ENCODE measurements at places on chromosomes 5 and 9.

DNA sequence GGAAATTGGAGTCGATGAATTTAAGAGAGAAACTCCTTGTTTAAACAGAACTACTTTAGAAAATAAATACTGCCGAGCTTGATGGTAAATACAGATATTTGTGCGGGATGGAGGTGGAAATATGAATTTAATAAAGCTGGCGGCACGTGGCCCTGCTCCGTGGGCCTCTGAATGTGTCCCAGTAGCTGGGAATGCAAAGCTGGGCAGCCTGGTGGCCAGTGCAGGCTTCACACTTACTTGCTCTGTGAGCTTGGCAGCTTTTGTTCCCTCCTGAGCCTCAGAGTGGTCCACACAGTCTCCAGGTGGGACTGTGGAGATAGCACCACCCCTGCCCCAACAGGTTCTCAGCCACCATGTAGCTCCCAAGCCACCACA lies 45.9 kb downstream of the BARX1 start:
- no peak for DNase-seq

DNA sequence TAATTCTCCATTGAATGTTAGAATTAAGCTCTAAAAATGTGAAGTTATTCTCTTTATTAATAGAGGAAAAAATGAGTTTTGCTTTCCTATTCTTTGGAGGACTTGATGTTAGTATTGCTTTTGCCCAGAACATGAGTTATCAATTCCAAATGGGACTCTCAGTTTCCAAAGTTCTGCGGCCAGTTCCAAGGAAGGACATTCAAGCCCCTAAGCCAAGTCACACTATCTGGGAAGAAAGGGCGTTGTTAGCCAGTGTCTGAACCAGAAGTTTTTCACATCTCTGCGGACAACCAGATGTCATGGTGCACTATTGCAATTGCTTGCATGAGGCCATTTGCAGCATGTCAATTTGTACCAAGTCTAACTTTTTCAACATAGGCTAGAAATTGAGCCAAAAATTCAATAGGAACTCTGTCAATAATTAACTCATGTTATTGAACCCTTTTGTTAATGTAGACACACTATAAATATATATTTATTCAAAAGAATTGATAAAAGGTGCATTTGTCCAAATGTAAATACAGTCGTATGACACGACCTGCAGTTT lies 183.3 kb upstream of the PIK3R1 start:
- DNase-seq, result no peak

DNA sequence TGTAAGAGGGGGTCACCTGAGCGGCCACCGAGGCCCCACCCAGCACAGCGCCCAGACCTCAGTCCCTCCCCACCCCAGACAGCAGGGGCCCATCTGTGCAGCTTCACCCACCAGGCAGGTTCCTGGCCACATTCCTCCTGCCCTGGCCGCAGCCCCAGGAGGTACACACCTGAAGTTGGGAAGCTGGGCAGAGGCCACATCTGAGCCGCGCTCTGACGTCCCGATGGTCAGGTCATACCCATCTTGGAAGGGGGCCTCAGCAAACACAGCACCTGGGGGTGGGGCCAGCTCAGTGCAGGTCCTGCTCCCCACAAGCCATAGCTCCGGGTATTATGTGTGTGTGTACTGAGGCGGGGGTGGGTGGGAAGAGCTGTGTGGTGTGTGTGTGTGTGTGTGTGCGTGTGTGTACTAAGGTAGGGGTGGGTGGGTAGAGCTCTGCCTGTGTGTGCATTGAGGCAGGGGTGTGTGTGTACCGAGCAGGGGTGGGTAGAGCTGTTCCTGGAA lies 5.6 kb downstream of the SPOUT1 start:
- DNase-seq, result no peak

DNA sequence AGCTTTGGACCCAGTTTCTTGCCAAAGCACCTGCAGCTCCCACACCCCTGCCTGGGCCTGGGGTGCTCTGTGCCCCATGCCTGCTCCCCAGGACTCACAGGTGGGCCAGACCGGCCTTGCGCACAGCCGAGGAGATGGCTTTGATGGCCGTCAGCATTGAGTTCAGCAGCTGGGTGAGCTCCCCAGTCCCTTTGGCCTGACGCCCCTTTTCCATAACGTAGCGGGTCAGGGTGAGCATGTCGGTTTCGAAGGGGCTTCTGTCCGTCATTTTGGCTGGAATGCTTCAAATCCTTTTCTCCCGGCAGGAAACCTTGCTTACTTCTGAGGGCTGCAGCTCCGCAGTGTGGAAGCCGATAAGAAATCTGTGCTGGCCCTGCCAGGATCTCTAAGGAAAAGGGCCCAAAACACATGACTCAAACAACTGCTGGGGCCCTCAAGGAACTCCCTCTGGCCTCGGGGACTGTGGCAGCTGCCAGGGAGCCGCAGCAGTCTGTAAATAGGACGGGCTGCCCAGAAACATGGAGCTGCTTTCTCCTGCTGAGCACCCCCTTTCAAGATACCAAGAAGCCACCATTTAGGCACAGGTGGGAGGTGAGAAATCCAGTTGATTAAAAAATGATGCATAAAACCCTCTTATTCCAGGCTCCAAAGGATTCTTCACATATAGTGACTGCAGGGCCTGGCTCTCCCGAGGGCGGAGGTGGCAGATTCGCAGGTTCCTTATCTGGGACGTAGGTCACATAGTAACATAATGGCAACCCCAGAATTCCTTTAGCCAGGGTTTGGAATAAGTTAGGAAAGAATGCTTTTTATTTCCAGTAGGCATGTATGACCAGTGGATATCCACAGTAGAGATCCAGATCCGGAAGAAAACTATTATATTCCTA lies at the start of gene FBP2:
Gene FBP2, minus strand, starts transcription at position 366 of the 887 bp plus-strand sequence. Its CDS starts 98 bp downstream, at position 268.
- no peak for DNase-seq

DNA sequence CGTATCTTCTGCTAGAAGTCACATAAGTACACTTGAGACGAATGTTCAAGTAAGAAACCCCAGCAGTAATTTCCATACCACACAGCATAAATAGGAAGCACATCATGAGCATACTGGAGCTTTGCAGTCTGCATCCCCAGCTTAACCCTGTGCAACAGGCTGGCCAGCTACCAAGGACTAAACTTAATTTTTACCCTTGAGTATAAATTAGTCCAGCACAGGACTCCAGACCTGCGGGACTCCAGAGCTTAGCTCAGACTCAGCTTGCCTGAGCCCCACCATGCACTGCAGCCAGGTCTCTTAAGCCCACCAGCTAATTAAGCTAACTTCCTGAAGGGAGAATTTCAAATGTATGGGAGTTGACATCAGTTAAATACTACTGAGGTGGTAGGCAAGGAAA lies 491.0 kb downstream of the ARHGEF28 start:
- no peak for DNase-seq

- DNase-seq, result peak; percentile 24
Measured at GRCh38 chr9:99105152-99106043, 485 bp downstream of the TGFBR1 start.

GRCh38 chr9:32955655-32956478 lies 45.6 kb downstream of the APTX start:
- DNase-seq, result no peak

DNA sequence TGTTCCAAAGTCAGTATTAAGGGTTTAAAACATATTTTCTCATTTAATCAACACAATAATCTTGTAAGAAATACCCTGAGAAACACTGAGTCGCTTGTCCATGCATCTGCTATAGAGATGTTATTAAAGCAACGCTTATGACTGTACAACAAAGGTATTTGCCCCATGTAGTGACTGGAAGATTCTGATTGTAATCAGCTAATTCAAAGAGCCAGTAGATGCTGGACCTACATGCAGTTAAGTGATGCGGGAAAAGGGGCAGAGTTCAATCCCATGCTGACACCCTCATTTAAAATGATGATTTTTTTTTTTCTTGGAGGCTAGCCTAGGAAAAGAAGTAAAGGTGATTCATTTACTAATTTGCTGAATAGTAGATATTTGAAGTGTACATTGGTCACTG lies 149.3 kb upstream of the MTAP start:
- DNase-seq, result no peak

DNA sequence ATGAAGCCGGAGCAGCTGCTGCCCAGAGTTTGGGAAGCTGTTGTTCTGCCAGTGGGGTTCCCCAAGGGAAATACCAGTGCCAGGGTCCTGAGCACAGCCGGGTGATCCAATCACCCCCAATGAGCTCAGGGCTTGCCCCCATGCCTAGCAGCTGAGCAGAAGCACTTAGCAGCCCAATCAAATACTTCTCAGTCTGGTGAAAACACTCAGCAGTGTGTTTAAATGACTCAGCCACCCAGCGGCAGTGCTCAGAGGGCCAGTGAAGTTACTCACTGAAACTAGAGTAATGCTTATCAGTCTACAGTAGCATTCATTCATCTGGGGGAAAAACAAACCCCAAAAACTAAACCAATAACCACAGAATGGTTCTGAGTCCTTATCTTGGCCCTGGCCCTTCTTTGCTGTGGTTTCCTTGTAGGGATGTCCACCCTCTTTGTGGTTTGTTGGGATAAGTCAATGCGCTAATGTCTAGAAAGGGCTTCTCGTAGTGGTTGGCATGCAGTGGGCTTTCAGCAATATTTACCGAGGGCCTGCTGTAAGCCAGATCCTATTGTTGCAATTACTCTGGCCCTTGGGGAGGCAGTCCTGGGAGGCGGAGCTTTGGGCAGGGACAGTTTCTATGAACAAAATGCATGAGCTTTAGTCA lies 43.1 kb downstream of the LHX2 start:
- no peak for DNase-seq

DNA sequence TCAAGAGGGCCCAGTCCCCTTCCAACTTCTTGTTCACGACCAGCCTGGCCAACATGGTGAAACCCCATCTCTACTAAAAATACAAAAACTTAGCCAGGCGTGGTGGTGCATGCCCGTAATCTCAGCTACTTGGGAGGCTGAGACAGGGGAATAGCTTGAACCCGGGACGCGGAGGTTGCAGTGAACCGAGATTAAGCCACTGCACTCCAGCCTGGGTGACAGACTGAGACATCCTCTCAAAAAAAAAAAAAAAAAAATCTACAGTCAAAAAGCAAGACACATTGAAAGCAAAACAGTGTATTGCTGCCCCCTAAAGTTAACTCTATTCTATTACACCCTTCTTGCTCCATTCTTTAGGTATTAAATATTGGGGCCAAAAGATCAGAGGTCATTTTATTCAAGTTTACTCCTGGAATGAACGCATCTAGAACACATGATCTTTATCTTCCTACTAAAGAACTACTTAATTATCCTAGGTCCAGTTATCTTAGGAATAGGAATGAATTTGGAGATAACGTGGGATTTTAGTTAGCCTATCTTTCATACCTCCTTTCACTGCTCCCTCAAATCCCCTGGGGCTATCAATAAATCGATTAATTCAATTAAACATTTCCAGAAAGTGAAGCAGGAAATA lies 2.4 kb downstream of the ATG12 start:
- no peak for DNase-seq

GRCh38 chr9:91060520-91061343 lies 259.1 kb downstream of the SYK start:
- DNase-seq, result no peak

GRCh38 chr5:151270599-151270998 lies 17.6 kb downstream of the GM2A start:
- DNase-seq, result no peak

DNA sequence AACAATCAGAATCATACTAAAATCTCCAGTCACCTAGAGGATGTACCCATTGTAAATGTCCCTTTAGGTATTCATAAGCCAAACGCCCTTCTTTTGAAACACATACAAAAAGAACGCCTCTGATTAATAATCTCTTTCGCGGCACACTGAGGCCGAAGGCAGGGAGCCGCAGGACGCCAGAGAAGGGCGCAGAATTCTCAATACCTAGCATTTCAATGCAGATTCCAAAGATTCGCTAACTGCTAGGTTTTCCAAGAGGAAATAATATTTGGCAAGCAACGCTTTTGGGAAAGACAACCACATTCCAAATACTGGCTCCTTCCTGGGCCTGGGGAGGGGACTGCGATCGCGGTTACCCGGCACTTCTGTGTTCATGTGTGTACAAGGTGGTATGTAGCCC lies 203.3 kb downstream of the MEF2C start:
- no peak for DNase-seq

GRCh38 chr5:3384531-3384930 lies 211.1 kb upstream of the IRX1 start:
- no peak for DNase-seq

- DNase-seq, result no peak
Measured at GRCh38 chr5:5018578-5018970, 121.6 kb upstream of the ADAMTS16 start.
